ENCODE measurements at places on chromosomes 3 and 15.

GRCh38 chr3:182242489-182242942 lies 530.8 kb downstream of the SOX2 start:
- DNase-seq = peak; percentile 74

DNA sequence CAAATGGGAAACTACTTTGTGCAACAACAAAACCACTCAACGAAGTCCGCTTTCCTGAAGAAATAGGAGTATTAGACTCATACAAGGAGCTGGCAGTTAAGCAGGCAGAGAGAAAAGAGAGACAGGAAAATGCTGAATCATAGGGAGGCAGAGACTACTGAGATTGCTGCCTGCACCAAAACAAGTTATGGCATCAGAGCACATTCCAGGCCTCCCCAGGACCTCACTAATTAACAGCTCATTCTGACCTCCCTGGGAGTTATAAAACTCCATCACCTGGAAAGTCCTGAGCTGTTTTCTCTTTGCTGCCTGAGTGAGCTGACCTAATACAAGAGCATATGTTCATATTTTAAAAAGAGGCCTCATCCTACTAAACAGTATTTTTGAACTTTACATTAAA lies 741.0 kb downstream of the MCTP2 start:
- no peak for DNase-seq

GRCh38 chr3:156693166-156693565 lies 18.8 kb downstream of the TIPARP start:
- DNase-seq = no peak

- DNase-seq = no peak
Measured at GRCh38 chr3:184117636-184118035, 17.5 kb upstream of the EIF2B5 start.

- no peak for DNase-seq
Measured at GRCh38 chr3:17573396-17573795, 169.0 kb downstream of the TBC1D5 start.

DNA sequence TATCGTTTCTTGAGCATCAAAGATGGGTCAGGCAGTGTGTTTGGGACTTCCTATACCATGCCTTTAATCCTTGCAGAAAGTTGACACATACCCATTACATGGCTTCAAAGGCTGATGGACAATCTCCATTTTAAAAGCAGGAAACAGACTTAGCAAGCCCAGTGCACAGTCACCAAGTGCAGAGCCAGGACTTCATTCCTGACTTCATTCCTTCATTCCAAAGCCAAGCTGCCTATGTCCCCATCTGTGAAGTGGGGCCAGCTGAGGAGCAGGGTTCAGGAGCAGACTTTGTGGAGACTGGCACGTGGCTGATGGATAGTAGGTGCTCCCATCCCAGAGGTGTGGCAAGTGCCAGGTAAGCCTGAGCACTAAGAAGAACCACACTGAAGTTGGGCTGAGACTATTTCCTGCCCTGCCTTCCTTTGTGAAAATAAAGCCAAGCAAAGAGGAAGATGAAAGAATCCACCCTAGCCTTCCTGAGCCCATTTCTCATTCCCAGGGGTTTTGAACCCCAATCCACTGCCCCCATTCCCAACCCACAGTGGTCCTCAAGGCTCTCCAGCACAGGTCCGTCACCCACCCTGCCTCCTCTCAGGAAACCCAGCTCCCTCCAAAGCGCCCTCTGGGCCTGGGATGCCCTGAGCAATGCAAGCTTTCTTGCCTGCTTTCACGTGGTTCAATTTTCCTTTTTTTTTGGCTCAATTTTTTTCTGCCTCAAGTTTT lies 1.8 kb downstream of the CX3CR1 start:
- no peak for DNase-seq

DNA sequence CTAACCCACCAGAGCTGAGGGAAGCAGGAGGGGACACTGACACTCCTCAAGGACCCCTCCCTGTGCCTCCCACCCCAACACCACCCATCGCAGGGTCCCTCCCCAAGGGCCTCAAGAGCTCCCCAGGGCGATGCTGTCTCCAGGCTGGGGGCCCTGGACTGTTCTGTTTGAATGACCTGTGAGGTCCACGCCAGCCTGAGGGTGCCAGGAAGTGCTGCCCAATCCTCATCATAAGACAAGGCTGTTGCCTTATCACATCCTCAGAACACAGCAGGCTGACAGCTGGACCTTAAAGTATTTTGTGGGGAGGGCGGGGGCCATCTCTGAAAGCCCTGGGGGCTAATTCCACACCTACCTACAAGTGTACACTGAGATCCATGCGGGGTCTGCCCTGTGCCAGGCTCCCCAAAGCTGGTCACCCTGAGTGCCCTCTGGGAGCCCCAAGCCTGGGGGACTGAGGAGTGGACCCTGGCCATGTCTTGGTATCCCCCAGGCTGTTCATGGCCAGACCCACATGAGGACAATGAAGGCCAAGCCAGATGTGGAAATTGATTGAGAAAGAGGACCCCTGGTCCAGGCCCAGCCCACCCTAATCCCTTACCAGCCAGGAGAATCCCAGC lies 23.8 kb upstream of the GOLGA6C start:
- DNase-seq = no peak

DNA sequence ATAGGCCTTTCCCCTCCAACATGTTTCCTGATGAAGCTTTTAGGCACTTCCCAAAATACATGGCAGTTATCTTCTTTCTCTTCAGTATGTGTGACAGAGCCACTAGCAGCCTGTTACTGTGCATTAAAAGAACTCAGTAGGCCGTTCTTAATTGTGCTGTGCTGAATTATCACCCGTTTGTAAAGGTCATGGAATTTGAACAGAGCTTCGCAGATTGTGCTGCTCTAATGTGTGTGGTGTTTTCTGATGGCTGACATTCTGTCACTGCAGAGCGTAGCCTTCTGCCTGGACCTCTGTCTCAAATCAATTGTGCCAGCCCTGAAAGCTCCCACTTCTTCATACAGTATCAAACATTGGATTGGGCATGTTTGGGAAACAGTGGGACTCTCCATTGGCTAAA lies 111.3 kb downstream of the C3orf70 start:
- no peak for DNase-seq

DNA sequence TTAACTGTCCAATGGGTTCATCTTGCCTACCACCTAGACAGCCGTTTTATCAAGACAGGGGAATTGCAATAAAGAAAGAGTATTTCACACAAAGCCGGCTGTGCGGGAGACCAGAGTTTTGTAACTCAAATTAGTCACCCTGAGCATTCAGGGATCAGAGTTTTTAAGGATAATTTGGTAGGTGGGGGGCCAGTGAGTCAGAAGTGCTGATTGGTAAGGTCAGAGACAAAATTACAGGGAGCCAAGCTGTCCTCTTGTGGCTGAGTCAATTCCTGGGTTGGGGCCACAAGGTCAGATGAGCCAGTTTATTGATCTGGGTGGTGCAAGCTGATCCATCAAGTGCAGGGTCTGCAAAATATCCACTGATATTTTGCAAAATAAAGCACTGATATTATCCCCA lies 29.9 kb upstream of the GPD1L start:
- DNase-seq = no peak

DNA sequence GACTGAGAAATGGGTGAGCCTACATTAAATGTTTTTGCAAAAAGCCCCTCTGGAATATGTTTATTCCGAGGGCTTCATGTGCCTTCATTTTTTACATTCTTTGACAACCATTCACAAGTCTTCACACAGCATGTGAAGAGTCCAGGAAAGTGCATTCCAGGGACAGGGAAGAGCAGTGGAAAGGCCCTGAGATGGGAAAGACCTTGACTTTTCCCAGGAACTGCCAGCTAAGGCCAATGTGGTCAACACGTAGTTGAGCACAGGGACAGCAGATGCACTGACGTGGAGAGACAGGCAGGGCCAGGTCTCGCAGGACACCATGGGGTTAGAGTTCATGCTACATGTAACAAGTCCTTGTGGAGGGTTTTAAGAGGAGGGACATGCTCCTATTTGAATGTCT lies 21.7 kb downstream of the SSR3 start:
- no peak for DNase-seq

DNA sequence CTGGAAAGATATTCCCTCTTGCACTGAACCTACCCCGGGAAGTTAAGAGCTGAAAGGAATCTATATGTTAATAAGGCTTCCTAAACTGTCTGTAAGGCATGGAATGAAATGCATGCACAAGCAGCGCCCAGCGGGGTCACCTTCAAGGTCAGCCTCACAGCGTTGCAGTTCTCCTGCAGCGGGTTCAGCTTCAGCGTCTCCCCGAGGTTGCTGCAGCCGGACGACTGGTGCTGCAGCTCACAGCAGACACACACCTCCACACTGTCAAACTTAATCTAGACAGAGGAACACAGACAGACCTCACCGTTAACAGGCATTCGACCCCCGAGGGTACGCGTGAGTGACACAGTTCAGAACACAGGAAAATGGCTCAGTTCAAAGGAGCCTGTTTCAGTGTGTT lies 73.3 kb downstream of the NSMCE3 start:
- DNase-seq = no peak

- peak; percentile 58 for DNase-seq
Measured at GRCh38 chr15:34700891-34701427, 53.8 kb downstream of the GJD2 start.

- DNase-seq = no peak
Measured at GRCh38 chr3:167852216-167852615, 116.7 kb downstream of the SERPINI1 start.

- no peak for DNase-seq
Measured at GRCh38 chr15:47503876-47504275, 213.4 kb upstream of the SEMA6D start.

DNA sequence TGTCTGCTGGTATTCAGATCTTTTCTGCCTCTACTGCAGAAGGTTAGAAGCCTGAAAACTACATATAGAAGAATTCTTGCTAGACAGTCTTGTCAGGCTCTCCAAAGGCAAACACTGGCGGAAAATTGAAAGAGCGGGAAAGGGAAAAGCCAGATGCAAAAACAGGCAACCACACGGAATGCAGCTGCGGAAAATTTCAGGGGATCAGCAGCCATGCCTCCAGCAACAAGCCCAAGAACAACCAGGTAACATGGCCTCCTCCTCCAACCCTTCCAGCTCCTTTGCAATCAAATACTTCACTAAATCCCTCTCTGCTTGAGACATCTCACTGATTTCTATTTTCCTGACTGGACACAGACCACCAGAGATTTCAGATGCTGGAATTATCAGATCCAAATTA lies 9.6 kb downstream of the UBP1 start:
- no peak for DNase-seq

GRCh38 chr3:11556851-11557644 lies 86.7 kb downstream of the VGLL4 start:
- DNase-seq = no peak

DNA sequence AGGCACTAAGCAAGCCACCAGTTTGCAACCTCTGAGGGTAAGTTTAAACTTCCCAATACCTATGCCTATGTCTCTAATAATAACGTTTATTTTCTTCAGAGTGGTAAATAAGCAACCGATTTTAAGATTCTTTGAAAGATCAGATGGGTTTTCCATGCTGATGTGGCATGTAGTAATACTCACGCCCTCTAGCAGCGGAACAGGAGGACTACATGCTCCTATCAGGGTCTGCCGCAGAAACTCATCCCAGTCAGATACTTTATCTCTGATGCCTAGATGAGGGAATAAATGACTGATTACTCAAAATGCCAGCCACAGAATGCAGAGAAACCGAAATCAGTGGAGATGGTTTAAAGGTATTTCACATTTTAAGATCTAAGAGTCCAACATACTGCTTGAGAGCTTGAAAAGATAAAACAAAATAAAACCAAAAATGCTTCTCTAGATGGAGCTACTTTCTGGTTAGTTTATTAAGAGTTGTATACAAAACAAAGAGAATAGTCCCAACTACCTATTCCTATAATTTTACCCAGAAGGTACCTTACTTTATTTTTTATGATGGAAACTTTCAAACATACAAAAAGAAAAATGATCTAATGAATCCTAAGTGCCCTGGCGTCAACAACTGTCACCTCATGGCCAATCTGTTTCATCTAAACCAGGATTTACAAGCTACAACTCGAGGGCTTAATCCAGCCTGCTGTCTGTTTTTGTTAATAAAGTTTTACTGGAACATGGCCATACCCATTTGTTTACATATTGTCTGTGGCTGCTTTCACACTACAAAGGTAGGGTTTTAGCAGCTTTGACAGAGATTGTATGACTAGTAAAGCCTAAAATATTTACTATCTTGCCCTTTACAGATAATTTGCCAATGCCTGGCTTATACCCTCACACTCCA lies 37.5 kb upstream of the STIMATE start:
- peak; percentile 83 for DNase-seq

- no peak for DNase-seq
Measured at GRCh38 chr3:193693774-193694173, 100.8 kb downstream of the OPA1 start.

DNA sequence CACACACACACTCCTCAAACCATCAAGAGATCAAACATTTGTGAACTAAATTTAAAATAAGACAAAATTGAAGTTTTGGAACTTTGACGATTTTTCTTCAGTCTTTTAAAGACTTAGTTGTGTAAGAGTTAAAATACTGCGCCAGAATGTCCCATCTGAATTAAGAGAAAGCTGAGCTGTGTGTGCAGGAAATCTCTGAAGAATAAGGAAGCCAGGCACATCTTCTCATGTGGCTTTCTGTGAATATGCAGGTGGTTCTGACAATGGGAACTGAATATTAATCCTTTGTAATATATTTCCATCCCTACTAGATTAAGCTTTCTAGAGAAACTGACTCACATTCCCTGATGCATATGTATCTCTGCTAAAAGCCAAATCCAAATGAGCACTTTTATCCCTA lies 60.1 kb upstream of the ICE2 start:
- DNase-seq = no peak
